ENCODE measurements at places on chromosomes 12 and 14.
A peak's percentile ranks its signal among the peaks of the same experiment; 100 is the strongest.

DNA sequence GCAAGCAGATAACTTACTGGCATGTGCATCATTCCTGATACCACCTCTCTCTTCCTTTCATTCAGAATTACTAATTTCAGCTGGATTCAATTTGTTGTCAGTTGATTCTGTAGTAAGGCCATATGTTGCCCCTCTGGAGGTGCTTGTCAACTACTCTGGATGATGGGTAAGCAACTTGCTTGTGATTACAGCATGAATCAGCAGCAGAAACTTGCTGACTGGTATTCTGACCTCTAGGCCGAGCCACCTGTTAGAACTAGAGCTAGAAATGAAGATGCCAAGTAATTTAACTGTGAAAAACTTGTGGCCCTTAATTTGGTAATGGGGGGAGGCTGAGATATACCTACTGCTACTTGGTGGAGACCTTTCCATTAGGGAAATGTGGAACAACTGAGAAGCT is 5.1 kb downstream of the RNF10 start:
- no peak for DNase-seq

- no peak for DNase-seq
These were observed 82.7 kb downstream of the VEZT start for GRCh38 chr12:95300286-95300685.

DNA sequence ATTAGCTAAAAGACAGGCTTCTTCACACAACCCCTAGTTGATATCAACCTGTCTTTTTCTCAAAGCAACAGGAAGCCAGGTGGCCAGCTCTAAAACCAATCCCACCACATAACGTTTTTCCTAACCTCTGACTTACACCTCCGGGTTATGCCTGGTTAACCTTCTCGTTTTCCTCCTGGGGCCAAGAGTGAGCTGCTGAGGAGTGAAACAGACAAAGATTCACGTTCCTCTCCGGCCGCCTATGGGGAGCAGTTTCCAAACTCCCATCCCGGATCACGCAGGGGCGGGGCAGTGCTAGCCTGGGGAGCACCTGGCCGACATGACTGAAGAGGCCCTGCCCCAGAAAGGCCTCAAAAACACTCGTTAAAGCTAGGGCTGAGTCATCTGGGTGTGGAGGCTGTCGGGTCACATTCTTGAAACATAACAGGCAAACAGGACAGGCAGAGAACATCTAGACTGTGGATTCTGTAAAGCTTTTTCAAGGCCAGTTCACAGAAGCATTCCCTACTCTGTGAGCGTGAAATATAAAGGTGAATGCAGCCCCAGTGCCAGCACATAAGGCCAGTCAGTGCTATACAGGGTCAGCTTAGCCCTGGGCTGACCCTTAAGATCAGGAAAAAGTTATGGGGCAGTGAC is 25.9 kb upstream of the LGALS3 start:
- no peak for DNase-seq

DNA sequence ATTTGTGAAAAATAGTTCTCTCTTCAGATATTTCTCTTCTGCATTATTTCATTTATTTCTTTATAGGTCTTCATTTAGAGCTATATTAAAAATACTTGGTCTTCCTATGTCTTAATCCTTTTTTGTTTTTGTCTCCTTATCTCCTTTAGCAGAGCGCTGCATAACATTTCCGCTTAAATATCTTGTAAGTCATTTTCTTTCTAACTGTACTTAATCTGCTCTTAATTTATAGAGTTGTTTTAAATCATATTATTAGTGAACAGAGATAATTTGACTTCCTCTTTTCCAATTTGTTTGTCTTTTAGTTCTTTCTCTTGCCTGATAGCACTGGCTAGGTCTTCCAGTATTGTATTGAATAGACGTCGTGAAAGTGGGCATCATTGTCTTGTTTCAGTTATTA is 18.0 kb downstream of the LUM start:
- DNase-seq: no peak

DNA sequence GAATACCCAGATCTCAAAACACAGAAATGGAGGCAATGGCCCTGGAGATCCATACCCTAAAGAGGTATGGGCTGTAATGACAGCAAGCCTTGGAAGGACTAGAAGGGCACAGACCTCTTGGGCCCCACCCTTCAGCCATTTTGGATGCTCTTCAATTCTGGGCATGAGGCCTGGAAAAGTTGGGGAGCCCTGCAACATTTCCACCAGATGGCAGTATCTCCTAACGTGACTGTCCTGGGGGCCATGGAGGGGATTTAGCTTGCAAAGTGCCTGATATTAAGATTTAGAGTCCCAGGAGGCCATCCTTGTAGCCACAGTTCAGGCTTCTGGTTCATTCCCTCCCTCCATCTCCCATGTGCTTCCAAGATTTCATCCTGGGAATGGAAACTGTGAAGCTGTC is 30.2 kb downstream of the KCNA5 start:
- DNase-seq: no peak

GRCh38 chr14:72515779-72516770 is 377.8 kb downstream of the DPF3 start:
- no peak for DNase-seq

GRCh38 chr12:102642199-102642598 is 161.8 kb upstream of the IGF1 start:
- no peak for DNase-seq

DNA sequence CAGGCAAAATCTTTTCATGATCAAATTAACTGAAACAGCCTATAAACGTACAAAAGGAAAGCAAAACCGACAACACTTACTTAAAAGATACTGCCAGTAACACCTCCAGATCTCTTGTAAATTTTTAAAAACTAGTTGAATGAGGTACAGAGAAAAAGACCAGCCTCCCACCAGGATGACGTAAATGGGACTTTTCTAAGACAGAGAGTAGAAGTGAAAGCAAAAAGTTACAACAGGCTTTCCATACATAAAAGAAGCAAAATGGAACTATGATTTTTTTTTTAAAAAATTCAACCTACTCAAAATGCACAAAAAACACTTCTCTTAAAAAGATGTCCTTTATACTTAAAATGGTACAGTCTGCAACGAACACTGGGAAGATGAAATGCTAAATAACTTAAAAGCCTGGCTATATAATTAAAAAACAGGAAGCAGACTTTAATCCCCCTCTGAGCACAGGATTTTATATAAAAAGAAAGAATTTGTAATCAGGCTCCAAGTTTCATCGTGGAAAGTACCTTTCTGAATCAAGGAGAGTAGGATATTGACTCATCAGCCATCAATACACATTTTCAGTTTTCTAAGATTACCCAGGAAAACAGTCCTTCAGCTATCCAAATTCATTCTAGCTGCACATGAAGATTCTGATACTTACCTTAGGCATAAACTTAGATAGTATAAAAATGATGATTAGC is 14.2 kb upstream of the MYO1A start:
- DNase-seq: peak; percentile 43

GRCh38 chr12:67137256-67137655 is 131.9 kb upstream of the CAND1 start:
- no peak for DNase-seq

GRCh38 chr12:132236129-132236929 is 92.1 kb downstream of the NOC4L start:
- DNase-seq: no peak

DNA sequence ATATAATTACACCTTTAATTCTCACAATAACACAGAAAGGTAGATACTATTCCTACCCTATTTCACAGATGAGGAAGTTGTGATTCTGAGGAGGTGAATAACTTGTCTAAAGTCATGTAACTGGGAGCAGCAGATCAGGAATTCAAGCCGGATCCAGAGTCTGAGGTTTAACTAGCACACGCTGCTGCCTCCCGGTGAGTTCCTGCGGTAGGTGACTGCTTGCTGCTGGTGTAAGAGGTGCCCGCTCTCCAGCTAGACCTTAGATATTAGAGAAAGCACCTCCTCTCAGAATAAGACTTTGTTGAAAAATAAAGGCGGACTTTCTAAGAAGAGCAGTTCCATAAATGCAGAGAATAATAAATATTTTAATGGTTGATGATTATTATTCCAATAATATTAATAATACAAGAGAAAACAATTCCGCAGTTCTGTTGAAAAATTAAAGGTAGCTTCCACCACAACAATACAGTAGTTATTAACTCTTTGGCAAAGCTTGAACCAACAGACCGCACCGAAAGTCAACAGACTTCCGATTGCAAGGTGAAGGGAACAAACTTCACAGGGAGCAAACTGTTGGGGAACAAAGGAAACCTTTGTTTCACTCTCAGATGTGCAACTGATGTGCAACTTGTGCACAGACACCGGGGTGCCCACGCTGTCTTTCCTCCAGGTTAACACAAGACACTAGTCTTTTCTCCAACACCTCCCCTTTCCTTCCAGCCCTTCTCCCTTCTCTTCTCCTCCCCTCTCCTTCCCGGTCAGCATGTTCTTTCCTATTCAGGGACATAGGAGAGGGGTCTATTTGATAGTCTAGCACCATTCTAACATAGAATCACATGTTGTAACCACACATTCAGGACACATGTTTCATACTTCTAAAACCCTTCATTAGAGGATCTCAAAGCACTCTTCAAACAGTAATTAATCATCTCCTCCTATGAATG is 73.2 kb upstream of the EGLN3 start:
- DNase-seq: no peak

GRCh38 chr12:90936230-90937005 is 18.6 kb downstream of the CCER1 start:
- DNase-seq: no peak

- no peak for DNase-seq
These were observed 66.9 kb downstream of the ANKS1B start for GRCh38 chr12:99917711-99918402.

DNA sequence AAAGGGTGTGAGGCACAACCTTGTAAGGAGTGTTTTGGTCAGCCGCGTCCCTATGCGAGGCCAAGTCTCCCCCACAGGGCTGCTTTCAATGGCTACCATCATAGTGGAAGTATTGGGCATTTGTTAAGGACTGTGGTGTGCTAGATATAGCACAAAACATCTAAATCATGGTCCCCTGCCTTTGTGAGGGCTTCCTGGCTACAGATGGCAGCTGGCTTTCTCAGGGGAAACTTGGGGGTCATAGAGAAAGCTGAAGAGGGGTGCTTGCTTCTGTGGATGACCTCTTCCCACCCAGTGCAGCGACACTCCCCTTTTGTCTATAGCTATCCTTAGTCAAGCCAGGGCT is 315.8 kb downstream of the ZFP36L1 start:
- no peak for DNase-seq

DNA sequence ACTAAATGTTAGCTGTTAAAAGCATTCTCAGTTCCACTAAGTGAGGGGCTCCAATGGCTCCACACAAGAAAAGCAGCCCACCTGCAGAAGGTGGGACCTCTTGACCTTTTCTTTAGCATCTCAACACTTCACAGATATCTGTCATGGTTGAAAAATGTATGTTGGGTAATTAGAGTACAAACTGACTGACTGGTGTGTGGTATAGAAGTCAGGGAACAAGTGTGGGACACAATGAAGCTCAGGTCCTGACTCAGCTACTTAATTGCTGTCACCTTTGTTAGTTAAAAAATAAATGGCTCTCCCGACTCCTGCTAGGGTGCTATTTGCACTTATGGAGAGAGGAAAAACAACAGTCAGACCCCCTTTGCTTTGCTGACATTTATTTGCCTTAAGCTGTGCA is 299.0 kb downstream of the TTC6 start:
- DNase-seq: no peak

- no peak for DNase-seq
These were observed 191.7 kb upstream of the GSC start for GRCh38 chr14:94961386-94962165.

DNA sequence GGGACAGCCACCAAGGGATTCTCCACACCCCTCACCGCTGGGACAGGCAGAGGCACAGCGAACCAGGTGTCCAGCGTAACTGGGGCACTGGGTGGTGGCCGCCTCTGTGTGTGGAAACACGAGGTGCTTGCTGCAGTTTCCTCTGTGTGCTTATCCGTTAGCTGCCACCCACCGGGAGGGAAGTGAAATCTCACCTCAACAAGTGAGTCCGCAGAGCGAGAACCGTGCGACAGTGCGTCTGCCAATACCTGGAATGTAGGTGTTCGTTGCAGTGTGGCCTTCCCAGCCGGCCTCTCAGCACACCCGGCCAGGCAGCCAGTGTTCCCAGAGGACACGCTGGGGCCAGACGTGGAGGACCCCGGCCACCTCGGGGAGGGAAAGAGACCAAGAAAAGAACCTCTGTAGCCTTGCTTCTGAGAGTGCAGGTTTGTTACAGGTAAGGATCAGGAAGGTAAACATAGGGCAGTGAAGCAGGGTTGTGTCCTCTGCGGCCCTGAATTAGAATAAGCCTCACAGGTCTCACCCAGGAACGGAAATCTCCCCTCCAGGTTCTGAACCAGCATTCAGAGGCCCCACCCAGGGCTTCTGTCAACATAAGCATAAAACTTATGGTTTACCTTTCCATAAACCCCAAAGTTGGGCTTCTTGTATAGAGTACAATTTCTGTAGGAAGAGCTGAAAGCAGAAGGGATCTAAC is 1.5 kb downstream of the BCL2L14 start:
- no peak for DNase-seq

GRCh38 chr12:26422839-26423398 is 227.5 kb downstream of the SSPN start:
- DNase-seq: no peak

- no peak for DNase-seq
These were observed 926.7 kb downstream of the DIO2 start for GRCh38 chr14:79284621-79285020.

DNA sequence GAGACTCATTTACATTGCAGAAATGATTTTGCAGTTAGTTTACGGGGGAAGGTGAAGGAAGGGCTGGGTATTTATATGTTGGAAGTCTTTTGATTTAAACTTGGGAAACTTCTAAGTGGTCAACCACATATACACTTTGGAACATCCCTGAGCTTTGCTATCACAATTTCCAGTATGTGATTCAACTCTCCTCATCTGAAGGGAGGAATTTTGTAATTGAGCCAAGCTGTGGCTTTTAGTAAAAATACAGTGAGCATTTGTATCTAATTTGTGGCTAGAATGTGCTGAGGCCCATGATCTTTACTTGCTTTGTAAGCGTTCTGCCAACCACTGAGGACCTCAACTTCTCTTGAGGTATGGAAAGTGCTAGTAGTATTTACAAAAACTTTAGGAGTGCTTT is 235.0 kb upstream of the PDZRN4 start:
- no peak for DNase-seq

DNA sequence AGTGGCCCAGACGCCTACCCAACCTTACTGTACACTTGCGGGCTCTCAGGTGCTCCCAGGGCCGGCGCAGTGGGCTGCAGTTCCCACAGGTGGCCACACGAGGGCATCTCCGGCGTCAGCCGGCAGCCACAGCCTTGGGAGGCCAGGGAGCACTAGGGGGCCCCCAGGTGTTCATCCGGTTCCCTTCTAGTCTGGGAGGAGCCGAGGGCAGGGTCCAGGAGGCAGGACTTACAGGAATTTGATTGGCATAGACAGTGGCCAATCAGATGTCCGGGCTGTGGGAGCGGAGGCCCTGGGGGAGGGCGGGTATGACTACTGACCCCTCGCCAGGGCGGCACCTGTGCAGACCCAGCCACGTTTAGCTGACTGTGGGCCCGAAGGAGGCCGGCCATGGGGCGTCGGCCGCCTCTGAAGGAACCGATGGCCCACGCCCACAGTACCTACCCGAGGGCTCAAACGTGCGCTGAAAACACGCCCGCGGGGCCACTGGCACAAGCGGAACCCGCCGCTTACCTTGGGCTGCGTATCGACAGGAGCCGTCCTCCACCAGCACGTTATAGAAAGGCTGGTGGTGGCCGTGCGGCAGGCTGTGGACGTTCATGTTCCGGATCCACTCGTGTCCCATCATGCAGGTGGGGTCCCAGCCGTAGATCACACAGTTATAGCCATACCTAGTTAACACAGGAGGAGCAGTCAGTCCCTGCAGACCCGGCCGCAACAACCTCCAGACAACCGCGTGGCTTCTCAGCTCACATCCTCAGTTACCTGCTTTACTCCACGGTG is 34.8 kb downstream of the FBXO21 start:
- peak; percentile 31 for DNase-seq

GRCh38 chr14:39102265-39102968 is 618 bp downstream of the SEC23A start:
- DNase-seq: no peak

Data from naive B cell (primary cell).